ENCODE measurements at places on chromosomes 13 and 19.

DNA sequence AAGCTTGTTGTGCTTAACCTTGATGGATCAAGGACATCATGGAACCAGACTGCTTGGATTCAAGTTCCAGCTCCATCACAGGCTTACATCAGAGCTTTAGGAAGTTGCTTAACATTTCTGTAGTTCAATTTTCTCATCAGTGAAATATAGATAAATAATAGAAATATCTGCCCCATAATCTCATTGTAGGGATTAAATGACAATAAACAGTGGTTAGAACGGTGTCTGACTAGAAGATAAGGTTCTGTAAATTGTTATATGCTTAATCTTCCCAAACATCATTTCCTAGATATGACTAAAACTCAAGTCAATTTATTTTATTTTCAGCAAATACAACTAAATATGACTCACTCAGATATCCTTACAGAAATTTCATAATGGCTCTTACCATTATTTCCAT, 83.5 kb downstream of the SLITRK1 start:
- DNase-seq = no peak

GRCh38 chr13:31798189-31798588, 58.9 kb downstream of the RXFP2 start:
- DNase-seq = no peak

DNA sequence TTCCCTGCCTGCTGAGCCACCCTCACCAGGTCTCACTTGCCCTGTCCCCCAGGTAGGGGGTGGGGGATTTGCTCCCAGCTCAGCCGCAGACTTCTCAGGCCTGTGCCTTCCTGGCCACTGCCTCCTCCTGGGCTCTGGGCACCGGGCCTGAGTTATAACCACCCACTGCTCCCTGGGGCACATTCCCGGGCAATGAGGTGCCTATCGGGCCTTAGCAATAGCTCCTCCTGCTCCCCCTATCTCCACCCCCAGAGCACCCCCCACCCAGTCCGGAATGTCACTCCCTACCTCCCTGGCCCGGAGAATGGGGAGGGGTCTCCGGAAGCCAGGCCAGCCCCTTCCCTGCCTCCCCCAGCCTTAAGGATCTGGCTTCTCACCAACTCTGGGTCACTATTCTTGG, at the start of gene KLK5:
Gene KLK5, minus strand, starts transcription at position 129 of the 400 bp plus-strand sequence. CDS start 381 bp downstream, outside the sequence.
- no peak for DNase-seq

- no peak for DNase-seq
These were observed 62.2 kb upstream of the NBEA start for GRCh38 chr13:34879851-34880250.

DNA sequence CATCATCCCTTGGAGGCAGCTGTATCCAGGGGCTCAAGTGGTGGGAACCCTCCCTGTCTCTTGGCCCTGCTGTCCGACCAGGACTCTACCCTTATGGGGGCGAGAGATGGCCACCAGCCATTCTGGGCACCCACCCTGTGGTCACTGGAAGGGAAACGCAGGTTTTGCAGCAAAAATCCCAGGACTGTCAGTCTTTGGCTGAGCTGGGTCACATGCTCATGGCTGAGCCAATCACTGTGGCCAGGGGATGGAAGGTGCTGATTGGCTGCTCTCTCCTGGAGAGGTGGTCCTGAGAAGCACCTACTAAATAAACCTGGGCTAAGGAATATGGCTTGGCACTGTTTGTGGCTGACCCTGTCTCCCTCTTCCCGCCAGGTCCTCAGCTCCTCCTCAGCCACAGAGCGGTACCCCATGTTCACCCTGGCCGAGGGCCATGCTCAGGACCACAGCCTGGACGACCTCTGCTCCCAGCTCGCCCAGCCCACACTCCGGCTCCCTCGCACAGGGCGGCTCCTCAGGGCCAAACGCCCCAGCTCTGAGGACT, 8.9 kb downstream of the ATG4D start:
- no peak for DNase-seq

GRCh38 chr13:27419328-27419727, 5.1 kb upstream of the GTF3A start:
- DNase-seq = no peak

- DNase-seq = no peak
These were observed 97.5 kb downstream of the RAB20 start for GRCh38 chr13:110463871-110464510.

DNA sequence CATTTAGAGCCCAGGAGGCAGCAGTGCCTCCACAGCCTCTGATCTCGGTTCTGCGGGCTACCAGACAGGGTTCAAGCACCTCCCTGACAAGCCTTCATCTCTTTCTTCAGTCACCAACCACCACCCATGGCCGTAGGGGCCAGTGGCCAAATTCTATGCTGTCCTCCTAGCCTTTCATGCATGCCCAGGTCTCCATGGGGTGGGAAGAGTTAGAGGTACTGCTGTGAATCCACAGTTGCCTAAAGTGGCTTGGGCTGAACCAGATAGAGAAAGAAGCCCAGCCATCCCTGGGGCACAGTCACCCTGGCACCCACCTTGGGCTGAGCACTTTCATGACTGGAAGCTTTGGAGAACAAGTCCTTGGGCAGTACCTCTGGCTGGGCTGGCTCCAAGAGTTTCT, 97.4 kb downstream of the ZDHHC20 start:
- no peak for DNase-seq

GRCh38 chr19:43372462-43372861, 19.0 kb downstream of the CD177 start:
- no peak for DNase-seq
